ENCODE measurements at places on chromosomes 13 and 19.

DNA sequence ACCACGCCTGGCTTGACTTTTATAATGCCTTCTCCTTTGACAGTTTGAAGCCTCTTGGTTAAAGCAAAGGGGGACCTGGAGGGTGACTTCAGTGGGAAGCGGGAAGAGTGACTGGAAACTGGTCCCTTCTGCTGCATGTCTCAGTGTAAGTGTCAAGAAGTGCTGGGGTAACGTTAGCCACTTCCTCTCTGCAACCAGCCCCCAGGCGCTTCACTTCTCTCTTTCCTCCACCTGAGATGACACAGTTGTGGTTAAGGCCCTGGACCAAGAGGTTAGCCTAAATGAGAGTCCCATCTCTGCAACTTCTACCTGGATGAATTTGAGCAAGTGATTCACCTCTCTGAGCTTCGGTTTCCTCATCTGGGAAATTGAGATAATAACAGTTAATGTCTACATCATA lies 16.3 kb downstream of the LEUTX start:
- DNase-seq, result no peak

DNA sequence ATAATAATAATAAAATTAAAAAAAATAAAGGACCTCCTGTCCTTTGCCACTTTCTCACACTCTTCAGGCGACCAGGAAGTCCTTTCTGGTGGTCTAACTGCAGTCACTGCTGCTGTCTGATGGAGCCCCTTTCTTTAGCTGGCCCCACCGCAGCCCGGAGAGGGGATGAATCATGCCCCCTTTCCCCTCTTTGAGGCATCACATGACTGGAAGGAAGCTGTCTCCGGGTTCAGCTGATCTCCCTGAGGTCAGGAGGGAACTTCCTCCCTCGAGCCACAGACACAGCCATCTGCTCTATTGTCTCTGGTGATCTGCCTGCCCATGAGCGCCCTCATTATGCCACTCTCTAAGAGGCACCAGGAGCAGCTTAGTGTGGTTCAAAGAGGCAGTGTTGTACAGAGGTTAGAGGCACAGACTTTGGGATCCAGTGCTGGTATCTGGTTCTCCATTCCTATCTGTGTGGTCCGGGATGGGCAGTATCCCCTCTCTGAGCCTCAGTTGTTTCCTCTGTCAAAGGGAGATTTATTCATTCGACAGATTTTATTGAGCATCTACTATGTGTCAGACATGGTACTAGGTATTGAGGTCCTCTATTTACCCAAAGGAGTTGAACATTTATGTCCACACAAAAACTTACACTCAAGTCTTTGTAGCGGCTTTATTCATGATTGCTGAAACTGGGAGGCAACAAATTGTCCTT lies 30.0 kb downstream of the VAV1 start:
- no peak for DNase-seq

DNA sequence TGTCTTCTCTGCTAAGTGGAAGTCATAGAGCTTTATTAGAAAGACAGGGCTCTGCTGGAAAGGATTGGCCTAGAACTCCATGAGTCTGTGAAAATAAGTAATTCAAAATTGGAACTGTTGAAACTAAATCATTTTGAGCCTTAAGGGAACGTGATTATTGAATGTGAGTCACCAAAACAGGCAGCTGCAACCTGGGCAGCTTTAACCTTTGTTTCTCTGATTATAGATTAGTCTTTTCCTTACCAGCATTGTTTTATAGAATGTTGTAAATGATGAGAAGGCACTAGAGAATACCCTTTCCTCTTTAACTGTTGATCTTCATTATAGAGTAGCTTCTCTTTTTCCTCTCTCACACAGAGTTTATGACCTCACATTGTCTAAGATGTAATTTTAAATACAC lies 638.8 kb upstream of the SLITRK6 start:
- DNase-seq, result no peak

GRCh38 chr19:55494172-55494761 lies 6.0 kb downstream of the SSC5D start:
- DNase-seq, result no peak

Data from NCI-H524 (cell line).